Spleen (tissue), 13 donors: ENCODE measurements at places on chromosomes 1 and 21. TPM values are rescaled to one million over a fixed set of nuclear protein-coding genes. Genes with fewer than 3 reads are reported as not detected.

GRCh38 chr1:36778740-36779139, 255.6 kb downstream of the GRIK3 start:
- H3K36me3 ChIP-seq: no peaks in the 10 kb centered on the region
- DNase-seq: no peak

DNA sequence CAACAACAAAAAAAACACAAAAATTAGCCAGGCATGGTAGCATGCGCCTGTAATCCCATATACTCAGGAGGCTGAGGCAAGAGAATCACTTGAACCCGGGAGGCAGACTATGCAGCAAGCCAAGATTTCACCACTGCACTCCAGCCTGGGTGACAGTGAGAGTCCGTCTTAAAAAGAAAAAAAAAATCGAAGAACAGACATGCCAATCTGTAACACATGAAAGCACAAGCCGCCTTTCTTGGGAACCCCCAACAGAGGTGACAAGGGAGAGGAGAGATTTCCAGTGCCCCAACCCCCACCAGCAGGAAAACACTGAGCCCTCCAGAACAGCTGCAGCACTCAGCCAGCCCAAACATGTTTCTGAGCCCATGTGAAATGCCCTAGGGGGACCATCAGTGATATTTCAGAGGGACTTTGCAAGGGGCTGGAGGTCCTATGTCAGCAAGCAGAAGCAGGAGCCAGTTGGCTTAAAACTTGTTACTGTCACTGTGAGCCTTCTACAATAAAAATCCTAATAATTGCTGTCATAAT, 14.2 kb upstream of the EFNA1 start:
- no peak overlapping the region for H3K4me3 ChIP-seq
- H3K27me3 ChIP-seq: no peaks in the 10 kb centered on the region
- no peak for DNase-seq

- no peaks in the 10 kb centered on the region for H3K27me3 ChIP-seq
- H3K27ac ChIP-seq: no peak overlapping the region
- no peak for DNase-seq
- H3K4me1 ChIP-seq: peaks cover 24% of the 10 kb centered on the region
- no peak overlapping the region for H3K4me3 ChIP-seq
Measured at GRCh38 chr1:167728818-167729410, 7.1 kb downstream of the MPZL1 start.

- no peak for DNase-seq
- no peaks in the 10 kb centered on the region for H3K27me3 ChIP-seq
- no peaks in the 10 kb centered on the region for H3K36me3 ChIP-seq
- no peaks in the 10 kb centered on the region for H3K4me1 ChIP-seq
- no peak overlapping the region for H3K4me3 ChIP-seq
- no peak overlapping the region for H3K27ac ChIP-seq
Measured at GRCh38 chr1:246216906-246217305, 290.2 kb downstream of the SMYD3 start.

- H3K27me3 ChIP-seq: no peaks in the 10 kb centered on the region
- no peak for DNase-seq
- H3K36me3 ChIP-seq: no peaks in the 10 kb centered on the region
- peak overlapping the region; percentile 85 for H3K27ac ChIP-seq
- H3K4me3 ChIP-seq: peak overlapping the region; percentile 61
- H3K4me1 ChIP-seq: peaks cover 46% of the 10 kb centered on the region
Measured at GRCh38 chr21:34526618-34527290, 14.7 kb upstream of the KCNE1 start.

GRCh38 chr21:45870851-45871615, 110.5 kb upstream of the COL6A1 start:
- peaks cover 7% of the 10 kb centered on the region for H3K4me1 ChIP-seq
- no peaks in the 10 kb centered on the region for H3K27me3 ChIP-seq
- no peak overlapping the region for H3K4me3 ChIP-seq

DNA sequence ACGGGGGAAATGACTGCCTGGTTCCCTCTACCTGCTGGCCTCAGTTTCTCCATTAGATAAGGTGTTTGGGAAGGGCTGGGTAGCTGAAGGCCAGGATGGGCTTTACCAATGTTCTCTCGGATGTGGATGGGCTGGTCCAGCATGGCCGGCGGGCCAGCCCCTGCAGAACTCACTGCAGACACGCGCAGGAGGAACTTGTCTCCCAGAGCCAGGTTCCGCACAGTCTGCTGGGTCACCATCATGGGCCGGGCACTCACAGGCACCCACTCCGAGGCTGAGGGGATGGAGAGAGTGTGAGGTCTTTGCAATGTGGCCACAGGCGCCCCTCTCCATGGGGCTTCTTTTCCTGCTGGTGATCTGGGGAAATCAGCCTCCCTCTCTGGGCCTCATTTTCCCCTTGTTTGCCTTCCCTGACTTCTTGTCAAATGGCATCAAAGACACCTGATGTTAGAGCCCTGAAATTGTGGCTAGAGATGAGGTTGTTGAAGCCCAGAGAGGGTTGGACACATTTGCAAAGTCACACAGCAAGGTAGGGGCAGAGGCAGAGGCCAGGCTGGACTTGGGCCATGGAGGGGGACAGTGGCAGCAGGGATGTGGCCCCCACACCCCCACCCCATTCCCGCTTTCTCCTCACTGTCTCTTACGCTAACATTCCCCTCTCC, 1.2 kb downstream of the MYBPH start:
- no peaks in the 10 kb centered on the region for H3K27me3 ChIP-seq
- peaks cover 5% of the 10 kb centered on the region for H3K36me3 ChIP-seq
- no peak overlapping the region for H3K27ac ChIP-seq
- DNase-seq: peak; percentile 51

DNA sequence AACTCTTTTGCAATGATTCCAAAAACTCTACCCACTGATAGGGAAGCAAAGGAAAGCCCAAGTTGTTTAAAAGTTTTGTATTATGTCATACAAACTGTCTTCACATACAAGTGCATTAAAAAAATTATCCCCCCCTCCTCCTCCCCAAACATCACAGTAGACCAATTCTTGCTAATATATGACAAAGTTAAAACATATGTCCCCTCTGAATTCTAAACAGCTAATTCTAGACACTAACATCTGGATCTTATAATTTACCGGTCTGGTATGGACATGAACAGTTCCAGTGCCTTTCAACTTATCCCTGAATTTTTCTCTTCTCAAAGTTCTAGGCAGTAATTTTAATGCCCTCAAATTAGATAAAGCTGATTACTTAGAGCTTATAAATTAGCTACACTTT, 13.4 kb downstream of the RIT1 start:
- DNase-seq: no peak
- peaks cover 74% of the 10 kb centered on the region for H3K36me3 ChIP-seq
- no peak overlapping the region for H3K27ac ChIP-seq
- peaks cover 15% of the 10 kb centered on the region for H3K4me1 ChIP-seq
- no peaks in the 10 kb centered on the region for H3K27me3 ChIP-seq

- H3K27me3 ChIP-seq: no peaks in the 10 kb centered on the region
- H3K27ac ChIP-seq: no peak overlapping the region
- no peaks in the 10 kb centered on the region for H3K4me1 ChIP-seq
- no peak overlapping the region for H3K4me3 ChIP-seq
Measured at GRCh38 chr1:233940908-233941307, 36.4 kb downstream of the SLC35F3 start.

GRCh38 chr21:16605597-16605996, 875.8 kb downstream of the USP25 start:
- DNase-seq: no peak
- no peaks in the 10 kb centered on the region for H3K4me1 ChIP-seq
- H3K27ac ChIP-seq: no peak overlapping the region
- no peak overlapping the region for H3K4me3 ChIP-seq
- H3K36me3 ChIP-seq: no peaks in the 10 kb centered on the region
- H3K27me3 ChIP-seq: no peaks in the 10 kb centered on the region

DNA sequence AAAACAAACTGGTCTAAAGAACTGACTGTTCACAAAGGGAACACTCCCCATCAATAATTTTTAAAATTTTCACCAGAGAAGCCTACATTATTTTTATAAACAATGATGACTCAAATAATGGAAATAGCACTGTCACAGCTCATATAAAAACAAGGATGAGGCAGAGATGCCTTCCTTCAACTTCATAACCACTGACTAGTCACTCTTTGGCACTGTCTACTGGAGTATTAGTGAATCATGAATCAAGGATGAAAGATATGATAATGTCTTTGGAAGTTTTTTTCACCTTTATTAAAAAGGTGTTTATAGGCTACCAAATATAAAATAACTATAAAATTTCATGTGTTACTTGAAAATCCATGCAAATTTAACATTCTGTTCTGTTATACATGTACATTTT, 316.9 kb downstream of the VAV3 start:
- DNase-seq: no peak
- no peaks in the 10 kb centered on the region for H3K27me3 ChIP-seq
- no peaks in the 10 kb centered on the region for H3K4me1 ChIP-seq

DNA sequence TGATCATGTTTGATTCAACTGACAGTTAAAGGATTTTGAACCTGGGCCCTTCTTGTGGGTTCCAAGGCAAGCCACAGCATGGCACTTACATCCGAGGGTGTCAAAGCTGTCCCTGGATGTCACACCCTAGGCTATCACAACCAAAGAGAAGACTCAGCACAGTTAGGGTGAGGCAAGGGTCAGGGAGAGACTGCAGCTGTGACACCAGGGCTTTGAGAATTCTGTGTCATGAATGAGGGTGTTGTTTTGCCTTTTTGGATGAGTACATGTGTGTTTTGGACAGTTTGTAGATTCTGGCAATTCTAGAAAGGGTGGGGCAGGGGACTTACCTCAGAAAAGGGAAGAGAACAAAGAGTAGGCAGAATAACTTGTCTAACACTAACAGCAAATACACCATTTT, 37.8 kb upstream of the ZNF326 start:
- no peaks in the 10 kb centered on the region for H3K27me3 ChIP-seq
- H3K27ac ChIP-seq: no peak overlapping the region
- DNase-seq: no peak
- no peak overlapping the region for H3K4me3 ChIP-seq

GRCh38 chr1:208084220-208084619, 160.0 kb downstream of the PLXNA2 start:
- no peaks in the 10 kb centered on the region for H3K36me3 ChIP-seq
- H3K27ac ChIP-seq: no peak overlapping the region
- no peaks in the 10 kb centered on the region for H3K27me3 ChIP-seq
- no peak overlapping the region for H3K4me3 ChIP-seq

GRCh38 chr1:76754730-76755129, 112.5 kb upstream of the ST6GALNAC5 start:
- no peaks in the 10 kb centered on the region for H3K36me3 ChIP-seq
- H3K27ac ChIP-seq: no peak overlapping the region
- H3K4me3 ChIP-seq: no peak overlapping the region

DNA sequence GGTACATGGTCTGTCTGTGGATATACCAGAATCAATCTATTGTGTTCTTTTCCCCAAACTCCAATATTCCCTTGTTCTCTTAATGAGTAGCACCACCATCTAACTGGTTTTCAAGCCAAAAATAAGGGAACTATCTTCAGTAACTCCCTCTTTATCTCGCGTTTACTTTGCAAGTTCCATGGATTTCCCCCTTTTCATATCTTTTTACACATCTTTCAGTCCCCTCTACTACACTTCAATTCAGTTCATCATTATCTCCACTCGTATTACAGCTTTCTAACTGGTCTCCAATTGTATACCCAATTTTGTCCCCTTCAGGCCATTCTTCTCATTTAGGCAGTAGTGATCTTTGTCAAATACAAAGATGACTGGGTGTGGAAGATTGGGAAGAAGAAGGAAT, 4.1 kb upstream of the TMCO1 start:
- H3K4me3 ChIP-seq: no peak overlapping the region
- H3K4me1 ChIP-seq: peaks cover 26% of the 10 kb centered on the region
- no peaks in the 10 kb centered on the region for H3K27me3 ChIP-seq

DNA sequence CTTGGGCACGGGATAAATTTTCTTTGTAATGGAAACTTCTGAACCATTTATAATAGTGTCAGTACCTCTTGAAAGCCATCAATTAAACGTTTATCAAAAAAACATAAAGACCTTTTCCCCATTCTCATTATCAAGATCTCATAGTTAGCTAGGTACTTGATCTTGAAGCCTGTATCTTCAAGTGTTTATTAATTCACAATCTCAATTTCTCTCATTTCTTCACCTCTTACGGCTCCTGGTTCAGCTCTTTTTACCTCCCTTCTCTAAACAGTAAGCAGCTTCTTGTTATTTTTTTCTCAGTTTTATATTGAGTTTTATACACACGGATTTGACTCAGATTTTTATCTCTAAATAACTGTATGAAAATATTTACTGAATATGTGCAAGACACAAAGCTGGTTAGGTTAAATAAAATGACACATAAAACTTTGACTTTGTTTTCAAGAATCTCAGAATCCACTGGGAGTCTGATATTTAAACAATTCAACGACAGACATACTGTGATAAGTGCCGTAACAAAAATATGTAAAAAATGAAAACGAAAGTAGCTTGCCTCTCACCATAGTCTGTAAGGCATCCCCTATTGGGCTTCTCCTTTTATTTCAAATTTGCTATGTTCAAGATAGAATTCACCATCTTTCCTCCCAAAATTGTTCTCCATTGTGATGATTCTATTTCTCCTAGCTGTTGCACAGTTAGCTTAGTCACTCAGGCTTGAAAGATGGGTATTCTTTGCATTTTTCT, 411.6 kb upstream of the ZRANB2 start:
- no peaks in the 10 kb centered on the region for H3K36me3 ChIP-seq
- no peak overlapping the region for H3K4me3 ChIP-seq
- no peaks in the 10 kb centered on the region for H3K27me3 ChIP-seq
- no peaks in the 10 kb centered on the region for H3K4me1 ChIP-seq

- no peak overlapping the region for H3K4me3 ChIP-seq
- no peaks in the 10 kb centered on the region for H3K27me3 ChIP-seq
- no peaks in the 10 kb centered on the region for H3K4me1 ChIP-seq
- no peaks in the 10 kb centered on the region for H3K36me3 ChIP-seq
- DNase-seq: no peak
Measured at GRCh38 chr1:219159946-219160645, 13.6 kb upstream of the LYPLAL1 start.

DNA sequence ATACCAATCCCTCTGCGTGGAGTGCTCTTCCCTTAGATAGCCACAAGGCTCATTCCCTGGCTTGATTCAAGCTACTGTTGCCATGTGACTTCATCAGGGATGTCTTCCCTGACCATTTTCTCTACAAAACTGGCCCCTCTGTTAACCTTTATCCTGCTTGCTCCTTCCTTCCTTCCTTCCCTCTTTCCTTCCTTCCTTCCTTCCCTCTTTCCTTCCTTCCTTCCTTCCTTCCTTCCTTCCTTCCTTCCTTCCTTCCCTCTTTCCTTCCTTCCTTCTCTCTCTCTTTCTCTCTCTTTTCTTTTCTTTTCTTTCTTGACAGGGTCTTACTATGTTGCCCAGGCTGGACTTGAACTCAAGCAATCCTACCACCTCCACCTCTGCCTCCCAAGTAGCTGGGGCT, 6.2 kb upstream of the RYR2 start:
- no peak overlapping the region for H3K27ac ChIP-seq
- no peak for DNase-seq
- no peak overlapping the region for H3K4me3 ChIP-seq
- H3K4me1 ChIP-seq: no peaks in the 10 kb centered on the region

The SLC1A7 gene
- polyA plus RNA-seq: 0.19 TPM

The SNAPIN gene
- polyA plus RNA-seq: 44.9 TPM

The PLA2G2F gene
- polyA plus RNA-seq: not detected

The KCNC4 gene
- 1.4 TPM for polyA plus RNA-seq

The PCP4 gene
- polyA plus RNA-seq: 3.6 TPM

The TCHHL1 gene
- not detected for polyA plus RNA-seq

The GPR37L1 gene
- polyA plus RNA-seq: 0.16 TPM

The OR2G3 gene
- not detected for polyA plus RNA-seq

The C1QA gene
- polyA plus RNA-seq: 296 TPM
